ENCODE measurements at places on chromosomes 3 and 15. TPM values are rescaled to one million over a fixed set of nuclear protein-coding genes. Genes with fewer than 3 reads are reported as not detected.

Gene DAPK2
- 6.7 TPM for polyA plus RNA-seq

Gene DISP2
- 43.8 TPM for polyA plus RNA-seq

Gene P2RY12
- polyA plus RNA-seq, result 110 TPM

Gene ATP13A4
- polyA plus RNA-seq, result 53.4 TPM

Gene RASGRP1
- 4.5 TPM for polyA plus RNA-seq

Gene ANKRD34C
- polyA plus RNA-seq, result 0.42 TPM

Gene MRAS
- 83.9 TPM for polyA plus RNA-seq

Gene MEX3B
- 31.7 TPM for polyA plus RNA-seq

Gene GCSAM
- polyA plus RNA-seq, result 0.35 TPM

Gene PARP9
- polyA plus RNA-seq, result 14.1 TPM

Gene CHRFAM7A
- polyA plus RNA-seq, result 10.9 TPM

Gene FRMD5
- polyA plus RNA-seq, result 19.5 TPM

Gene DUOXA2
- 0.11 TPM for polyA plus RNA-seq

Gene TRPM1
- not detected for polyA plus RNA-seq

Gene CCDC9B
- polyA plus RNA-seq, result 5.8 TPM

Gene GLDN
- polyA plus RNA-seq, result 4.4 TPM

Gene GABRB3
- 79.5 TPM for polyA plus RNA-seq

Gene BCHE
- 58.8 TPM for polyA plus RNA-seq

Gene TAGLN3
- 171 TPM for polyA plus RNA-seq

Gene DTX3L
- 6.8 TPM for polyA plus RNA-seq

Gene ABHD5
- 28.8 TPM for polyA plus RNA-seq

Gene SENP5
- polyA plus RNA-seq, result 29.0 TPM

Gene CCR9
- 0.51 TPM for polyA plus RNA-seq

Gene CLN6
- 25.3 TPM for polyA plus RNA-seq
